ENCODE measurements at places on chromosomes 12 and 14.

DNA sequence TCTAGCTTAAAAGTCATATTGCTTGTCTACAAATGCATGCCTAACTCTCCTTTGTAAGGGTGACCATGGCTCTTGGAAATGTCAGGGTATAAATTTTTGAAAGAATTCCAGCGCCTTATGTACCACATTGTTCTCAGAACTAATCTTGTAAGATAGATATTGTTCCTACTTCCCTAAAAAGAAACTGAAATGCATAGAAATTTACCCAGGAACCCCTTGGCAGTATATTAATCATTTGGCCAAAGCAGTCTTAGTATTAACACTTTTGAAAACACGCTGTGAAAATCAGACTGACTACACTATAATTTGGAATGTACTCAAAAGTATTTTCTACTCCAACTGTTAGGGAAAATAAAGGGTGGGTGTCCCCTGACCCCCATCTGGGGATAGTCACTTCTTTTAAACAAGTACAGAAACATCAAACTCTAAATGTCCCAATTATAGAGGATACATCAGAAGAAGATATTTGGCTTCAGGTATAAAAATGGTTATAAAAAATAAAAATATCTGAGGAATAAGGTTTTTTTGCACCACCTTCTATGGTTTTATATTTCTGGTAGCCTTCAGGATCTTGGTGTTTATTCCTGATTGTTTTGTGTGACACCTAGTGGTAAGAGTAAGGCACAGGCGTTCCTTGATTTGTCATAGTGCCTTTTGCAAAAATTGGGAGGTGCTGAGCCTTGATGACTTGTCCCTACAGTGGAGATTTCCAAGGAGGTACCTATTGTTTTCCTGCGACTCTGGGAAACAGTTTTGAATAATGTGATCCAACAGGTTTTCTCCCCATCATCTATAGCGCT, 2.2 kb upstream of the NFKBIA start:
- DNase-seq = no peak

DNA sequence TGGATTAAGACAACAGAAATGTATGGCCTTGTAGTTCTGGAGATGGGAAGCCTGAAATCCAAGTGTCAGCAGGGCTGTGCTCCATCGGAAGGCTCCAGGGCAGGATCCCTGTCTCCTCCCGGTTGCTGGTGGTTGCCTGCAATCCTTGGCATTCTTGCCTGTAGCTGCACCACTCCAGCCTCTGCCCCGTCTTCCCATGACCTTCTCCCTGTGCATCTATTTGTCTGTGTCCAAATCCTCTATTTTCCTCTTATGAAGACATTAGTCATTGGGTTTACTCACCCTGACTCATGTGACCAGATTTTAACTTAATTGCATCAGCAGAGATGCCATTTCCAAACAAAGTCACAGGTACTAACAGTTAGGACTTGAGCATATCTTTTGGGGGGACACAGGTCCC, 15.1 kb downstream of the TUNAR start:
- no peak for DNase-seq

DNA sequence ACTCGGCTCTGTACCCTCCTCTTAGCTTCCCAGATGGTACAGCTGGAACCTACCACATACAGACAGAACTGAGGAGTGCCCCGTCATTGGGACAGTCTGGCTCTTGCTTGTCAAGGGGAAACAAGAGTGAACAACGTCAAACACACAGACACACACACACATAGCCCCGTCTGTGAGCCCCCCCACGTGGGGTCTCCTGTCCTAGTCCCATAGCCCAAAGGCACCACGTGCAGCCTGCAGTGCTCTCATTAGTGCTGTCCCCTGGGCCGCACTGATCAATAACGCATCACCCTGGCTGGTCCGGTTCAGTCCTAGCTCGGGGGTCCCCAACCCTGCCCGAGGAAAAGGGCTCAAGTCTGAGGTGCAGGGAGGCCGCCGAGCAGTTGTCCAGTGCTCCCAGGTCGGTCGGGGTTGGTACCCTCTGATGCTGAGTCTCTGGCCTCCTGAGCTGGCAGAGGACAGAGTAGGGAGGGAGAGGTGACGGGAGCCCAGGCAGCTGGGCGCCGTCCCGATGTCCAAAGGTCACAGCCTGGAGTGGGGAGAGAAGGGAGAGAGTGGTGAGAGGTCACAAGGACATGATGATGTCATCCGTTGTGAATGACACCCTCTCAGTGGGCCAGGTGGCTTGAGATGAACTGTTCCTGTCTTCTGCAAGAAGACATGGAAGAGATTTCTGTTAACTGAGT, 105.4 kb upstream of the NOS1 start:
- DNase-seq = no peak

- no peak for DNase-seq
Measured at GRCh38 chr12:72226510-72226909, 45.7 kb upstream of the TRHDE start.

DNA sequence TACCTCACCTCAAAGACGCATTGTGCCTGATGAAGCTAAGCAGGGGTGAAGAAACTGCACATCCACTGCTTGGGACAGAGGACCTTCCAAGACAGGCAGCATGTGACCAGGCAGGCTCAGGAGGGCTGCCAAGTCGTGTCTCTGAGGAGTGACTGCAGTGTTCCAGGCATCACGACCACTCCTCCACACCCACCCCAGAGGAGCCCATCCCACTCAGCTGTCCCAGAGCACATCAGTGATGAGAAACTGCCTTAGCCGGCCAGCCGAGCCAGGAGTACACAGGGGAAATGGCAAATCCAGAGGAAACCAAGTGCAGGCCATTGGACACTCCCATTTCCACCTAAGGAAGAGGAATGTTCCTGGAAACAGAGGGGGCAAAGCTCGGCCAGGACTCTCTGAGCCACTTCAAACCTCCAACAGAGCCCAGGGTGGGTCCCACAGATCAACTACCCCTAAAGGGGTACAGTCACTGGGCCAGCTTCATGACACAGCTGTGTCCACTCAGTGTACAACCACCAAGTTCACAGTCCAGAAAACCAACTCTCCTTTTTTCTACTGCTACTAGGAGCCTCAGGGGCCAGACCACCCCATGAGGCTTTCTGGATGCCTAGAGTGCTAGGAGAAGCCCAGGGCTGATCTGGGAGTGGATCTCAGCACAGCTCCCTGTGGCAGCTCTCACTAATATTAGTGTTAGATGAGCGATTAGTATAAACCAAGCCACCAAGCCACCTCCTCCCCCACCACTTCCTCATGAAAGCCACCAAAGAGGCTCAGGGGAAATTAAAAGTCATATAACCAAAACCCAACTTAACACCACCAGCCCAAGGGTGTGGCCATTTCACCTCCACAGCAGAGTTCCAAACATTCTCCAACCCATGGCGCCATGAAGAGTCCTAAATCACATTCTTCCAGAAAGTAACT, 15.4 kb downstream of the PXN start:
- DNase-seq = no peak

- DNase-seq = no peak
Measured at GRCh38 chr14:102272392-102272791, 32.6 kb downstream of the MOK start.

DNA sequence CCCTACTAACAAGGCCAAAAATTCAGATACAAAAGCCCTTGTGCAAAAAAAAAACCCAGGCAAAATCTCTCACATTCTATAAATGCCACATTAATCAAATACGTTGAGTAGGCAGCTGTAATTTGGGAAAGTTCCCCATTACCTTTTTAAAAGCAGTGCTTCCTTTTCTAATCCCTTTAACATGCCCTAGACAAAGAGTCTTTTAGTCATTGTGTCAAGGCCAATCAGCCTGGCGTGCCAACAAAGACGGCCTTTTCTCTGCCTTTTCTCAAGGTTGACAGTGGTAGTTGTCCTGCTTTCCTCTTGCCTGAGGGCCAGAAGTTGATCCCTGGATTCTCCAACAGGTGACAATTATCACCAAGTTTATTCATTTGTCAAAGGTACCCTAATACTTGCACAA, 62.5 kb upstream of the METAP2 start:
- DNase-seq = no peak

- DNase-seq = no peak
Measured at GRCh38 chr12:79055926-79056674, 191.5 kb downstream of the SYT1 start.

DNA sequence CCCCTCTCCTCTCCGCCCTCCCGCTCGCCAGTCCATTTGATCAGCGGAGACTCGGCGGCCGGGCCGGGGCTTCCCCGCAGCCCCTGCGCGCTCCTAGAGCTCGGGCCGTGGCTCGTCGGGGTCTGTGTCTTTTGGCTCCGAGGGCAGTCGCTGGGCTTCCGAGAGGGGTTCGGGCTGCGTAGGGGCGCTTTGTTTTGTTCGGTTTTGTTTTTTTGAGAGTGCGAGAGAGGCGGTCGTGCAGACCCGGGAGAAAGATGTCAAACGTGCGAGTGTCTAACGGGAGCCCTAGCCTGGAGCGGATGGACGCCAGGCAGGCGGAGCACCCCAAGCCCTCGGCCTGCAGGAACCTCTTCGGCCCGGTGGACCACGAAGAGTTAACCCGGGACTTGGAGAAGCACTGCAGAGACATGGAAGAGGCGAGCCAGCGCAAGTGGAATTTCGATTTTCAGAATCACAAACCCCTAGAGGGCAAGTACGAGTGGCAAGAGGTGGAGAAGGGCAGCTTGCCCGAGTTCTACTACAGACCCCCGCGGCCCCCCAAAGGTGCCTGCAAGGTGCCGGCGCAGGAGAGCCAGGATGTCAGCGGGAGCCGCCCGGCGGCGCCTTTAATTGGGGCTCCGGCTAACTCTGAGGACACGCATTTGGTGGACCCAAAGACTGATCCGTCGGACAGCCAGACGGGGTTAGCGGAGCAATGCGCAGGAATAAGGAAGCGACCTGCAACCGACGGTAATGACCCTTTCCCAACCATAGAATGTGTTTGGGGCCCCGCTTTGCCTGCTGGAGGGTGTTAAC, 615 bp downstream of the CDKN1B start:
- no peak for DNase-seq

DNA sequence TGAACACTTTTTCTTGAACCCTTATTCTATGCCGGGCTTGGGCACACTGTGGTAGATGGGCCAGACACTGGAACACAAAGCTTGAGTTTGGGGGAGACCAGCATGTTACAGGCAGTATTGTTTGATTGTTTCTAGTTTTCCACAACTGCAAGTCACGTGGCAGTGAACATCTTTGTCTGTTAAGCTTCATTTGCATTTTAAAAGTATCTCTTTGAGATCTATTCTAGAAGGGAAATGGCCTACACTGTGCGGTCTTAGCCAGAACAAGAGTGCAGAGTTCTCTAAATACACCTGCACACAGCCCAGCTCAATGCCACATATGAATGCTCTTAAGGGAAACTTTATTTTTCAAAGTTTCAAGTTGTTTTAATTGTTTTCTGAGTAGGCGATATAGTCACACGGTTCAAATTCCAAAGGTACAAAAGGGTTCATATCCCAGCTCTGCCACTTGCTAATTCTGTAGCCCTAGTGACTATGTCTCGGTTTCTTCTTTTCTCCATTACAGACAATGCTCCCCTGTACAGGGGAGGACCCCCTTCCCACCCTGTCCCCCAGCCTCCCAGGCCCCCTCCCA, 24.9 kb downstream of the RIN3 start:
- no peak for DNase-seq
